ENCODE measurements at places on chromosomes 4 and X. TPM values are rescaled to one million over a fixed set of nuclear protein-coding genes. Genes with fewer than 3 reads are reported as not detected.

- DNase-seq, result peak; percentile 89
Observed at GRCh38 chr4:168318266-168318895, at the start of gene DDX60. Gene DDX60 (minus strand): TSS chr4:168318752. CDS start chr4:168311259, 7,493 bp downstream.

- DNase-seq, result no peak
Observed at GRCh38 chr4:180341926-180342325, 1901.3 kb upstream of the TENM3 start.

DNA sequence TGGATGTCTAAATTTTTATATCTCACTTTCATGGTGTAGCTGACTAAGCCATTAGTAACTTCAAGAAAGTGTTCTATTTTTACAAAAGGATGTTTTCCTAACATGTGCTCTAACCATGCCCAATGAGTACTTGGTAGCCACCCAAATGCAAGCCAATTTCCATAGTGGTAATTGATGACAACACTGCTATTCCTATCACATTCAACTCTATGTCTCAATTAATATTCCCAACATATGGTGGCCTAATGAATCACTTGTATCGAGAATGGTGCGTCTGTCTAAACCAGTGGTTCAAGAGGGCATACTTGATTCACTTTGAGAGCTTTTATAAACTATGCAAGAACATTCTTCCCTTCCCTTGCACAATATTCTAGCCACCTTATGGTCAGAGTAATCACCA lies 112.9 kb upstream of the GPRIN3 start:
- DNase-seq, result no peak

GRCh38 chr4:55561889-55562288 lies 15.2 kb upstream of the CLOCK start:
- DNase-seq, result no peak

Gene C1QTNF7
- total RNA-seq, result 6.8 TPM

Gene CACNA1F
- total RNA-seq, result 0.09 TPM

Gene SLC6A14
- not detected for total RNA-seq
